RWPE1 (cell line): ENCODE measurements at places on chromosomes 2 and 18.

DNA sequence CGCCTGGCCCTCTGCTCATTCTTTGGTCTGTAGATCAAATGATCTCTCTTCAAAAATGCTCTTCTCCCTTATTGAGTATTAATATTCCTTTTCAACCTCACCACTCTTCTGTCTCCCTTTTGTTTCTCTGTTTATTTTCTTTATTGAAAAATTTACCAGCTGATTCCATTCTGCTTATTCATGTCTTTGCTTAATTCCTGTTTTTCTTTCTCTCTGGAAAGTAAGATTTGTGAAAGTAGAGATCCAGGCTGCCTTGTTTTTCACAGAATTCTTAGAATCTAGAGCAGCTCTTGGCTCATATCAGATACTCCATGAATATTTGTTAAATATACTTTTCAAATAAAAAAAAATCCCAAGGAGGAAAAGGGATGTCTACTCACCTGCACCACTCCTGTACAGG is 157.0 kb downstream of the DOCK10 start:
- no peak for DNase-seq

DNA sequence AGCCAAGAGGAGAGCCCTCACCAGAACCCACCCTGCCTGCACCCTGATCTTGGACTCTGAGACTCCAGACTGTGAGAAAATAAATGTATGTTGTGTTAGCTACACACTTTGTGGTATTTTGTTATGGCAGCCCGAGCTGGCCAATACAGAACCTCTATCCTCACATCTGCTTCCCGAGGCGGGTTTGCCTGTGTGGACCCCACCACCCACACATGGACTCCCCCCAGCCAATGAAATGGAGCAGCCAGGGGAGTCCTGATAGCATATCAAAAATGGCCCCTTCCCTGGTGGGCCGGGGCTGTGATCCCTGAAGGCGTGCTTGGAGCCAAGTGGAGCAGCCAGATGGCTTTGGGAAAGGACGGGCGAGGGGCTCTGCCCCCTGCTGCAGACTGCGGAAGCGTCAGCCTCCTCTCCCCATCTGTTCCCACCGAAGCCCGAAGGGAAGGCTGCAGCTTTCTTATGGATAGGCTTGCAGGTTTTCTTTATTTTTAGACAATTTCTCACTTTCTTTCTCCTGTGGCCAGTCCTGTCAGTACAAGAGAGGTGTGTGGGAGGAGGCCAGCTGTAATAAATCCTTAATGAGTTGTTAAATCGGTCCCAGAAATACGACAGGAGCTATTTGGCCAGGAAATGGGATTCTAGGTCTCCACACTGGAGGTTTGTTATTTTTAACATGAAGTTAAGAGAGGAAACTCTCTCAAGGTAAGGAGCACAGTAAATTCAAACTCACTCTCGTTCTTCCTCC is 34.4 kb downstream of the TEX51 start:
- no peak for DNase-seq

DNA sequence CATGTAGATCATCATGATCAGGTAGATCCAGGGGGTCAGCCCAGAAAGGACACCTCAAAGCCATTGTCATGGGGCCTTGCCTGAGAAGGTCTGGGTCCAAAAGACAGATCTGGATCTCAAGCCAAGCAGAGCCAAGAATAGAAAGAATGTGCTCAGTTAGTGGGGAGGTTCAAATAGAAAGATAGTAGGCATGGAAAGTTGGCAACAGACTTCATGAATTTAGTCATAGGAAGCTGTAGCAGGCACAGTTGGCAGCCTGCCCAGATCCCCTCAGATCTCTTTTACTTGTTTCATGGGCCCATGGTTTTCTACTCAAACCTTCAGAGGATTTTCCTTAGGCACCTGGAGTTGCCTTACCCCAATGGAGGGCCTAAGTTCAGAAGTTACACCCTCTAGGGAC is 767.0 kb downstream of the SLC4A3 start:
- DNase-seq, result no peak

DNA sequence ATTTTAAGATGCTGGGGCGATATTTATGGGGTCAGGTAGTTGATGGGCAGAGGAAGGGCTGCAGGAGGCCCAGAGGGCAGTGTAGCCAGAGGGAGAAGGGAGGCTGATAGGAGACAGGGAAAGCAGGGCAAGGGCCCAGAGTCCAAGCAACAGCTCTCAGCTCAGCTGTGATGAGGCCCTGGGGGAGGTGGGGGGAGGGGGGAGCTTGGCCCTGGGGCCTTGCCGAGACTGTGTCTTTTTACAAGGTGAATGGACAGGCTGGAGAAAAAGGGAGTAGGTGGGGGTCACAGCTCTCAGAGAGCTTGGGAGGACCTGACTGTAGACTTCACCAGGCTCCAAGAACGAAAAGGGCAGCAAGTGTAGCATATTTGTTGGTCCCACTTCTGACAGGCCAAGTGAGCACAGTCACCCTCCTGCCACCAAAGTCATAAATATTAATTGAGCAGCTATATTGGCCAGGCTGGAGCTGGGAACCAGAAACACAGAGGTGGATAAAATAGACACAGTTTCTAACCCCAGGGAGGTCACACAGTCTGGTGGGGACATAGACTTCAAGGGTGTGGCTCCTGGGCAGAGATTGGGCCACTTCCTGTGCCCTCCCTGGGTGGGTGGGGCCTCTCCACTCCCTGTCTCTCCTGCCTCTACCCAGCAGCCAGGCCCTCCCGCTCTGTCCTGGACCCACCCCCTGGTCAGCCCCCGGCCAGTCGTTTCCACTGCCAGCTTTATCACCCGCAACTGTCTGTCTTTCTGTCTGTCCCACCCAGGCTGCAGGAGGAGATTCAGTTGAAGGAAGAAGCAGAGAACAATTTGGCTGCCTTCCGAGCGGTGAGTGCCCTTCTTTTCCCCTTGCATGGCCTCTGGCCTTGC is 1.4 kb downstream of the DES start:
- no peak for DNase-seq

DNA sequence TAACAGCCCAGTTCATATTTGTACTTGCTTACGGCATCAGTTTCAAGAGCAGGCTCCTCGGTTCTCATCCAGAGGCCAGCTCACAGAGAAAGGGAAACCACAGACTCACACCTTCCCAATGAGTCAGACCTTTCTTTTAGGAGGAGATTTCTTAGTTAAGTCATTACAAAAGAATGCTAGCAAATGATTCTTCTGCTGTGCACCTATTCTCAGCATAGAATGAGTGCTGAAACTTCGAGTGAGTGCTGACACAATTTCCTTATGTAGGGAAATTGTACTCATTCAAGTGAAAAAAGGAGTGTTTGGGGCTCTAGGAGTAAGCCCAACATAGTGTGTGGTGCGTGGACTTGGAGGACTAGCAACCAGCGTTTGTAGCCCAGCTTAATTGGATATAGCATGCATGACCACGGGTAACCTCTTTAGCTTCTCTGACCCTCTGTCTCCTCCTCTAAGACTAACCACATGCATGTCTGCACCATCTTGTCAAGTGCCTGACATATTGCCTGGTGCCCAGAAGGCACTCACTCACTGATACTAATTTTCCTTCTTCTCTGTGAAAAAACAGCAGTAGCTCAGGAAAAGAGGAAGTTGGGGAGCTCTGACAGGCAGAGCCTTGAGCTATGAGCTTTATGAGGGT is 87.0 kb downstream of the ALPK2 start:
- peak; percentile 89 for DNase-seq

DNA sequence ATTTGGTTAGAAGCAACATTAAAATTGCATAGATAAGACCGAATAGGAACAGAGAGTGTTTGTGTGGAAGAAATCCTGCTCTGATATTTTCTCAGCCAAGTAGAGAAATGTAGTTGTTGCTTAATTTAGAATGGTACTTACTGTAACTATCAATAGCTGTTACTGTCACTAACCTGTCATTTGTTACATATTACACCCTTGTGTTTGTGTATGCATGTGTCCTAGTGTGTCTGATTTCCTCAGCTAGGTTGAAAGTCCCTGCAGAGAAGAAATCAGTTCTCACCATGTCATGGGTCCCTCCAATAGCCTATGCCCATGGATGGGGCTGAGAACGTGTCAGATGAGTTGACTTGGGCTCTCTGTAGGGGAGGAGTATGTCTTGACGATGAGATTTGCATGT is 94.4 kb downstream of the SPTBN1 start:
- no peak for DNase-seq
